HepG2 (cell line): ENCODE measurements at places on chromosomes 7 and 10.

GRCh38 chr10:71684356-71685173, 35.0 kb downstream of the C10orf105 start:
- DNase-seq: no peak

DNA sequence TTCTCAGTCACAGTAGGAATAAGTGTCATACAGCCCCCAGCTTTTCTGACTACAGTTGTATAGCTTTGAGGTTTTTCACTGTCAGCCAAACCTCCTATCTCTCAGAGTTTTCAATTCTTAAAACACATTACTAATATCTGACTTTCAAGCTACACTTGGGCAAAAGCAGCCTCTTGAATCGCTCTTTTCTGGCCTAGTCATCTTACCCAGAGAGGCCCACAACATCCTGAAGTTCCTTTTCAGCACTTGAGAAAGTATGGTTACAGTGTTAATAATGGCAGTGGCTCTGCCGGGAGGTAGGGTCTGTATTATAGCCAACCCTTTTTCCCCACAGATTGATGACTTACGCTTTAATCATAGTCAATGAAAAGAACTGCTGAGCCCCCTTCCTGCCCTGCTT, 181.0 kb downstream of the LRRC4 start:
- no peak for DNase-seq

DNA sequence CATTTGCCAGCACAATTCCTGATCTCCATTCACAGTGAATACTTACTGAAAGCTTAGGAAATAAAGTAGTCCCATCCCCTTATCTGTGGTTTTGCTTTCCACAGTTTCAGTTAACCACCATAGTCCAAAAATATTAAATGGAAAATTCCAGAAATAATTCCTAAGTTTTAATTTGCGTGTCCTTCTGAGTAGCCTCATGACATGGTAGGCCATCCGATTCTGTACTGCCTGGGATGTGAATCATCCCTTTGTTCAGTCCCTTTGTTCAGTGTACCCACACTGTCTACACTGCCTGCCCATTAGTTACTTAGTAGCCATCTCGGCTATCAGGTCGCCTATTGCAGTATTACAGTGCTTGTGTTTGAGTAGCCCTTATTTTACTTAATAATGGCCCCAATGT, 14.2 kb downstream of the RAB11FIP2 start:
- DNase-seq: no peak

DNA sequence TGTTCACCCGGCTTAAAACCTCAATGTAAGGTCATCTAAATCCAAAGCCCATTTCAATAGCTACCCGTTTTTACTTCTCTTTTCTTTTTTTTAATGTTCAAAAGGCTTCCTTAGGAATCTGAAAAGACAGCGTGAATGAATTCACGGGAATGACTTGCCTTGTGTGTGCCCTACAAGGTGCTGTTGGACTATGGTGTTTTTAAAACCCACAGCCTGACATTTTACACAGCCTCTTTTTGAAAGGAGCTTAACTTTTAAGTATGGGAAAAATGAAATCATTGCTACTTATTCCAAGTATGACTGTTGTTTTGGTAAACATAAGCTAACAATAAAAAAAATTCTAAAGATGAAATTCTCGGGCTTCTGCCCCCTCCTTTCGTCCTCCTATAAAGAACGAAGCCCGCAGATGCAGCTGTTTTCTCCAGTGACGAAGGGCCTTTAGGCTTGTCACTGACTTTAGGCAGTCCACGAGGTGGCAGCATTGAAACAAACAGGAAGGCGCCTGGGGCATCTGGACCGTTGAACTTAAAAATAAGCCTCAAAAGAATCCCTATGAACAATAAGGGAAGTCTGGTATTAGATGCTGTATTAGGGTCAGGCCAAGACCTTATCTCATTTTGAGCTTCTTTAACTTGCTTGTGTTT, 141.3 kb downstream of the NRP1 start:
- DNase-seq: peak; percentile 80

GRCh38 chr7:24894429-24895221, 85.4 kb downstream of the OSBPL3 start:
- no peak for DNase-seq

DNA sequence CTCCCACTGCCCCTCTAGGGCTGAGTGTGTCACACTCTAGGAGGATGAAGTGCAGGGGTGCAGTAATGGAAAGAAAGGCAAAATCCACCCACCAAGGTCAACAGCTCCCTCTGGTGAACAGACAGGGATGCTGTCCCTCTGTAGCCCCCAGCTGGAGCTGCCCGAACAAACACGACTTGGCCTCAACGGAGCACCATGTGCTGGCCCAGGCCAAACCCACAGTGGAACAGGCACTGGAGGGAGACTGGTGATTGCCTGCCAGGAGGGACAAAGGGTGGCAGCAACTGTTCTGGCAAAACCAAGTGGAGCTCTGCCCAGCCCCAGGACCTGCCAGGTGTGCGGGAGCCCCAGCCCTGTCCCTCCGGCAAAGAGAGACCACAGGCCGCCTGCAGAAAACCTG, 20.7 kb downstream of the PDIA4 start:
- DNase-seq: no peak

DNA sequence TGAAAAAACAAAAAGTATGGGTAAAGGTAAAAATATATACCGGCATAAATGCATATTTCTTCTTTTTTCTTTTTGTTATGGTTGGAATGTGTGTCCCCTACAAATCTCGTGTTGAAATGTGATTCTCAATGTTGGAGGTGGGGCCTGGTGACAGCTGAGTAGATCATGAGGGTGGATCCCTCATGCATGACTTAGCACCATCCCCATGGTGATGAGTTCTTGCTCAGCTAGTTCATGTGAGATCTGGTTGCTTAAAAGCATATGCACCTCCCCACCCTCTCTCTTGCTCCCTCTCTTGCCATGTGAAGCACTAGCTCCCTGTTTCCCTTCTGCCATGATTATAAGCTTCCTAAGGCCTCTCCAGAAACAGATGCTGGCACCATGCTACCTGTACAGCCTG, 93.3 kb downstream of the HYCC1 start:
- no peak for DNase-seq

GRCh38 chr10:76114581-76115001, 683.2 kb downstream of the LRMDA start:
- peak; percentile 28 for DNase-seq

GRCh38 chr10:96743988-96744585, 23.8 kb upstream of the PIK3AP1 start:
- peak; percentile 44 for DNase-seq

GRCh38 chr7:50142425-50143017, 49.5 kb upstream of the ZPBP start:
- DNase-seq: peak; percentile 12

DNA sequence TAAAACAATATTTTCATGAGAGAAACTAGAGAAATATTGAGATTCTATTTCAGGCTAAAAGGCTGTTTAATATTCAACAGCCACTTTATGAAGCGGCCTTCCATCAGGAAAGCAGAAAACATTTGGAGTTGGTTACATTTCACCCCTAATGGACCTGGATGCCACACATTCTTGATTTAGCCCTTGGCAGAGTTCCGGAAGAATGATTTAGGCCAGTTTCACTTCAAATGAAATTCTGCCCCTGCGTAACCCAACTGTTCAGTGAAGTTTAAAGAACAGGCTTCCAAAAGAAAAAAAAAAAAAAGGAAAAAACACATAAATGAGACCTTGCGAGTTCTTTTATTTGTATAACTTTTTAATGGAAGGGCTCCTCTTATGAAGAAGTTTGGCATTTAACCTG, 239.2 kb upstream of the AKR1E2 start:
- no peak for DNase-seq

DNA sequence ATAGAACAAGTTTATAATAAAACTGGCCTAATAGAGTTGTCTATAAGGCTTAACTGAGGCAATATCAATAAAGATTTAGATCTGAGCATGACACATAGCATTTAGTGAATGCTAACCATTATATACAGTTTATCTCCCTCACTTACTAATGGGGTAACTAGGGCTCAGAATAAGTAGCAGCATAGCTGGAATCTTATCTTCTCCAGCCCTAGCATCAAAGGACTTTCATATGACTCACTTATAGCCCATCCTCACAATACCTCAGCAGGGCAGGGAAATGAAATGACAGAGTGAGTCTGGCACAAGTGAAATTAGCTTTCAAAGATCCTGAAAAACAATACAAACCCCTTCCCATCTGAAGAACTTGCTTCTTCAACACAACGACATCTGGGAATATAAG, 362.9 kb downstream of the KIF20B start:
- no peak for DNase-seq

DNA sequence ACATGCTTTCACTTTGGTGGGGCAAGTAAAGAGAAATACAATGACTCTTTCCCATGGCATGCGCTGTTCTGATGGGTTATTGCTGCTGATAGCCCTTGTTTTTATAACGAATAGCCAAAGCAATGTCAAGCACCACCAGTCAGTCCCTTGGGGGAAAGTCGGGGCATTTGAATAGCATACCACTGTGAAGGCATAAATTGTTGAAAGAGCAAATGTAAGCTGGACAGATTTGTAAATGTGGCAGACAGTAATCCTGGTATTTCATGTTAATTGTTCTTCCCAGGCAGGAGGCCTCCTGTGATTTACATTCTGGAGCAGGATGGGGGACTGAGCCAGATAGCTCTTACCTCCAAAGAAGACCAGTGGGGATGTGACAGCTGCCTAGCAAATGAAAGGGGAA, 293.3 kb downstream of the ADRA2A start:
- DNase-seq: no peak

GRCh38 chr10:14513123-14513522, 182.4 kb upstream of the FRMD4A start:
- no peak for DNase-seq

DNA sequence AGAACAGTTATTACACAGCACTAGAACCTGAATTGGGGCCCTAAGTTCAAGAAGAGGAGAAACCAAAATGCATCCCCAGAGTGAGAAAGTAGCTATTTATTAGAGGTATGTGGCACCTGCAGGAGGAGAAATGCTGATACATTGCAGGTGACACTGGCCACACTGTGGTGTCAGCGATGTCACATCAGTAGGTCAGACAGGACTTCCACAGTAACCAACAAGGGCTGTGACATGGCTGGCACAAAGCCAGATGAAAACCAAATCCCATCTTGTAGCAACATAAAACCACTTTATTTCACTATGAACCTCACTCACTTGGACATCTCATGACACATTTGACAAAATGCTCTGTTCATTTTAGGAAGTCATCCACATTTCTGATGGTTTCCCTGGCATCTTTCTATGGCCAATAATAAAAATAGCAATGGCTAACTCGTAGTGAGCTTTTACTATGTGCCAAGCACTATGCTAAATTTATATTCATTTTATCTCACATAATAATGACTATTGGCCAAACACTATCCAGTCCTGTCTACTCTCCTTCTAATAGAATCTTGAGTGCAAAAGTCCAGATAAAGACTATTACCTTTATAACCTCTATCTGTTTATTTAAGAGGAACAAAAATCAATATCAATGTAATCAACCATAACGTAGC, 154.2 kb downstream of the TSPAN12 start:
- DNase-seq: no peak

DNA sequence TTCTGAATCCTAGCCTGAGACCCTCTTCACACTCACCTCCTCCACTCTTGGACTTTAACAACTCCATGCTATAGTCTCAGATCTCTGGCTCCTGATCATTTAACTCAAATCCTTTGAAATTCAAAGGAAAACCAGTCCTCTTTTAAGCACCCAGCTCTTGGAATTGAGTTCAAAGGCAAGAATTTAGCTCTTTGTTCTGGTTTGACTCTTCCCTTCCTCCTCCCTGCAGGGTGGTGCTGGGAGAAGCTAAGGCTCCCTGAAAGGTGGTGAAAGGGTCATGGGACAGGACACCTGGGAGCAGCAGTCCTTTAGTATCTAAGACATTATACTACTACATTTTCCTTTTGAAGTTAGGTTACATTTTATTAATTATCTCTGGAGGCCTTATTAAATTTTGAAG, 259.4 kb downstream of the CCSER2 start:
- DNase-seq: no peak

DNA sequence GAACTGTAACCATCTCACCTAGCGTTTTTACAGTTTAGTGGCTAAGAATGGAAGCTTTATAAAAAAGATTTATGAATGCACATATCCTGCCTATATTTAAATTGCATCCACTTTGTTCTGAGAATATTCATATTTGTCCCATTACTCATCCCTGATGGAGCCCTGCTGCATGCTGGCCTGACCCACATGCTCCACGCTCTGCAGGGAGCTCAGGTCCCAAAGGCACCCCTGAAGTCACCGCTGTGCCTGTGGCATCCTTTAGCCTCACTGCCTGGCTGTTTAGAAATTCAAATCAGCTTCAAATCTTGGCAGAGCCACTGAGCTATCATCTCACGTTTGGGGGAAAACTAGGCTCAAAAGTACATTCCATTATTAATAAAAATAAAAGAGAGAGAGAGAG, 24.4 kb downstream of the C10orf90 start:
- DNase-seq: no peak

DNA sequence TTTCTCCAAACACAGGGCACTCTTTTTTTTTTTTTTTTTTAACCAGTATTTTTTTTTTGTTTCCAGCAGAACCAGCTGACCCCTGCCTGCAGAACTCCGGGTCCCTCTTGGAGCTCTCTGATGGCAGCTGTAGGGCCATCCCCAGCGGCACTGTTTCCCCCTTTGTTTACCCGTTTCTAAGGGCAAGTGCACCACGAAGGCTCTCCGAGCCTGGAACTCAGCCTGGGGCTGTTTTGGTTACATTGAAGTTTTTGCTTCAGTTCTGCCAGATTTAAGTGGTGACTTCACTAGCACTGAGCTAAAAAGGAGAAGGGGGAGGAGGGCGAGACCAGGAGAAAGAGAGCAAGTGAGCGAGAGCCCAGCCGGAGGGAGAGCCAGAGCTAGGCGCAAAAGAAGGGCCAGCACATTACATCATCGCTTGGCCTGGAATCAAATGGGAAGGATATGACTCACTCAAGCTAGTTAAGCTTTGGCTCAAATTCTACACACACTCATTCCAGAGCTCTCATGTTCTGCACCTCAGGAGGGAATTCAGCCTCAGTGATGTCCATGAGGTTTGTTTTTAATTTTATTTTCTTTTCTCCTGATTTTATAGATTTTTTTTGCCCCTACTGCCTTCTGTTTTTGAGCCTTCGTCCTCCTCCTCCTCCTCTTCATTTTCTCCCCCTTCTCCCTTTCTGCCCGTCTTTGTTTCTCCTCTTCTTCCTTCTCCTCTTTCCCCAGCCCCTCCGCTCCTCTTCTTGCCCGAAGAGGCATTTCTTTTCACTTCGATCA, 272.3 kb downstream of the TRIL start:
- DNase-seq: peak; percentile 68

DNA sequence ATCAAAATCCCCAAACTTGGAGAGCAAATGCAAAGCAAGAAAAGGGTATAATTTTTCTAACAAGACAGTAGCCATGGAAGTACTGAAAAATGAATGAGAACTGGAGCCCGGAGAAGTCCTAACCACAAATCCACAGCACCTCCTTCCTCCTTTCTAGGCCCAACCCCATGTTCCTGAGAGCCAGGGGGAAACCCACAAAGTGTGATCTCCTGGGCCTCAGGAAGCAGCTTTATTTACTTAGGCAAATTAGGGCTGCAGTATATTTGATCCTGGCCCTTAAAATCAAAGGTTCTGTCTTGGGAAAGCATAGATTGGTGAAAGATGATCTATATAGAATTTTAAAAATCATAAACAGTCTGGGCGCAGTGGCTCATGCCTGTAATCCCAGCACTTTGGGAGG, 103.0 kb downstream of the DOCK4 start:
- DNase-seq: no peak
